ENCODE measurements at places on chromosomes 7 and 10.

- DNase-seq: no peak
Observed at GRCh38 chr10:132456881-132457280, 59.9 kb downstream of the PWWP2B start.

DNA sequence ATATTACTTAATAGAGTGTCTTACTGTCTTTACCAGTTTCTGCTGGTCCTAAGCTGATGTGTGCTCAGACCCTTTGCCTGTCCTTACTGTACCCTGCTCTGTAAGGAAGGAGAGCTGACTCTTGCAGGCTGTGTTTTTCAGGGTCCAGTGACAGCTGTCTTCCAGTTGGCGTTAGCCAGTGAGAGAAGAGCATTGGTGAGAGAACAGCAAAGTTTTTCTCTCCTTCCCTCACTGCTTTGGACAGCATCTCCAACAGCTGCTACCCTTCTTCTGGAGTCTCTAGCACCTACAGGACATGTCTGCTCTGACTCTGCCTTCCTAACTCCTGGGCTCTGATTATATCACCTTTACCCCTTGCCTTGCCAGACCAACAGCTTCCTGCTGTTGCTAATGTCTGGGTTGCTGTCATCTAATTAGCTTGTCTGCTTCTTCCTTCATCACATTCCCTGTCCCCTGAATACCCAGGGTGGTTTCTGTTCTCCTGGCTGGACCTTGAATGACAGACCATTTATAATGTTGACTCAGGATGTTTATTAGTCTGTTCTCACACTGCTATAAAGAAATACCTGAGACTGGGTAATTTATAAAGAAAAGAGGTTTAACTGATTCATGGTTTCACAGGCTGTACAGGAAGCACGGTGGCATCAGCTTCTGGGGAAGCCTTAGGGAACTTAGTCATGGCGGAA is 23.5 kb upstream of the PANK1 start:
- no peak for DNase-seq

- DNase-seq: no peak
Observed at GRCh38 chr10:14422431-14422830, 91.7 kb upstream of the FRMD4A start.

- no peak for DNase-seq
Observed at GRCh38 chr7:27316311-27316710, 73.7 kb downstream of the EVX1 start.

DNA sequence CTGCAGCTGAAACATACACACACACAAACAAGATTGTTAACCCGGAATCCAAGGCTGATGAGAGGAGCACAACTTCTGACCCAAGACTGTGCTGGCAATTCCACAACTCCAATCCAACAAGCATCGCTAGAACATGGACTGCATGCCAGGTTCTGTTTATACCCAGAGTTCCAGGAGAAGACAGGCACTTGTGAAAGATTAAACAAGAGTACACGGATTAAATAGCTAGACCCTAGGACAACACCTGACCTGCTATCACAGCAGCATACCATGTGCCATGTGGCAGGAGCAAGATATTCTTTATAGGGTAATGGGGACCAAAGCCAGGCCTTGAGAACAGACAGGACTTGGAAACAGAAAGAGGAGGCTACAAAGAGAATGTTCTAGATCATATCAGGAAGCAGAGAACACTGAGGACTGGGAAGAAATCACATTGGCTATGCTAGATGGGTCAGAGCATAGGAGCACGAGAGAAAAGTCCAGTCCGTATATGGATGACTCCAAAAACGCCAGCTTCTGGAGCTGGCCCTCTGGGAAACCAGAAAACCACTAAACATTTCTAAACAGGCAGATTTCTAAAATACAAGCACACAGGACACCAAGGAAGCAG is 83.7 kb upstream of the ATP6V0A4 start:
- DNase-seq: no peak

- no peak for DNase-seq
Observed at GRCh38 chr10:60853107-60853506, 74.8 kb downstream of the CDK1 start.

GRCh38 chr10:9811601-9812000 is 1206.1 kb upstream of the CELF2 start:
- DNase-seq: no peak

GRCh38 chr7:12909483-12909882 is 222.1 kb downstream of the ARL4A start:
- no peak for DNase-seq

DNA sequence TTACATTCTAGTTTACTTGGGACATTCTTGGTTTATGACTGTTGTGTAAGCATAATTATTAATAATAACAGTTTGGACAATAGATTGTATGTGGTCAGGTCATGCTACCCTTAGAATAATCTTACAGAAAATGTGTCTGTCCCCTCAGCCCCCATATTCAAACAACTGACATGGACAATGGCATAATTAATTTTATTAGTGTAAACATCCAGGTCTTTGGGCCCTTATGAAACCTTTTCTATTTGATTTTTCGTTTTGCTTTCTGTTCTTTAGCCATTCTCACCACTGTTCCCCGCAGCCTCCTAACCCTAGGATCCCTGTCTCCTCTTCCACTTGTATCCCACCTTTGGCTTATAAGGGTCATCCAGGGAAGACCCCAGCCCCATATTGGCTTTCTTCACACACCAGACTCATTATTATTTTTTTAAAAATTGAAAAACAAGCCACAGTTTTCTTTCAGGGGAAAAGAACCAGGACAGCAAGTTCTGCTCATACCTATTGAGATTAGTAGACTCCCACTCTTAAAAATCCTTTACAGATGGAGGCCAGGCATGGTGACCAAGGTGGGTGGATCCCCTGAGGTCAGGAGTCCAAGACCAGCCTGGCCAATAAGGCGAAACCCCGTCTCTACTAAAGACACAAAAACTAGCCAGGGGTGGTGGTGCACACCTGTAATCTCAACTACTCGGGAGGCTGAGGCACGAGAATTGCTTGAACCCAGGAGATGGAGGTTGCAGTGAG is 11.5 kb downstream of the VIM start:
- DNase-seq: no peak

DNA sequence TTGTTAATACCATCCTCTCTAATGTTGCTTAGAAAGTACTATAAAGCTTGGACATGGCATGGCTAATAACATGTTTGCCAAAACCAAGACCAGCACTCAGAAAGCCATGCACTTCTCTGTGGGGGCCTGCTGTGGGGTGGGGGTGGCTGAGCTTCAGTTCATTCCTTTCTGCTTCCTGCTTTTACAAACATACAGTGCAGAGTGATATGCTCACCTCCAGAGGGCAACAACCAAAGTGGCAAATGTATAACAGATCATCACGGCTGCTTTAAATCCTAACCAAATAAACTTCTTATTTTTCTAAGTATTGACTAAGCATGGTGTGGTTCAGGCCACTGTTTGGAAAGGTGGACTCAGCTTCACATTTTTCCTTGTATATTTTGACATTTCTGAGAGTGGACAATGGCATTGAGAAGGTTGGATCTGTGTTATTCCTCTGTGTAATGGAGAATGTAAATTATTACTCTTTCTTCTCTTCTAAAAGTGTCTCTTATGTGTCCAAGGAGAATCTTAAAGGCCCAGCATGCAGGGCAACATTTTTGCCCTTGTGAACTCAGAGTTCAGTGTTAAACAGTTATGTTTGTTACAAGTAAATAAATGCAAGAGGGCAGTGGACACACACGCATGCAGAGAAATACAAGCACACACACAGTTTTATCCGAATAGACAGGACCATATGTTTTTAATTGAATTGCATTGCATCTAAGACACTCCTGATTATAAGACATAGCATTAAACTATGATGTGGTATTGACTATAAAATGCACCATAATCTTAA is 186.1 kb downstream of the HERPUD2 start:
- DNase-seq: no peak
